KG1 (cell line): ENCODE measurements at places on chromosomes 1 and 21.

DNA sequence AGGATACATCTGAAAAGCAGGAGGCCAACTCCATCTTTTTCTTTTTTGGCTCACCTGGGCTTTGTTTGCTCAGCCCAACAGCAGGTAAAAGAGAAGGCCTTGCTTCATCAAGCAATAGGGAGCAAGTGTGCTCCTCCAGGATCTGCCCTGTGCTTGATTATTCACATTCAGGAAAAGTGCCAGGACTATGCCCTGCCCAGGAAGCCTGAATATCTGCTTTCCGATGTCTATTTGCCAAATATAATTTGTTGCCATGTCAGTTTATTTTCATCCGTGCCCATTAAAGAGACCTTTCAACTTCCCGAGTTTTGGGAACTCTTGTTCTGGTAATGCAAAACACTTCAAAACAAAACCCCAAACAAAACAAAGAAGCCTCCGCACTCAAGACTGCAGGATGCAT is 185.3 kb downstream of the CDC7 start:
- DNase-seq = no peak

GRCh38 chr1:57741521-57741920 is 317.7 kb upstream of the DAB1 start:
- no peak for DNase-seq

GRCh38 chr21:33801424-33802405 is 113.9 kb downstream of the ATP5PO start:
- DNase-seq = no peak

DNA sequence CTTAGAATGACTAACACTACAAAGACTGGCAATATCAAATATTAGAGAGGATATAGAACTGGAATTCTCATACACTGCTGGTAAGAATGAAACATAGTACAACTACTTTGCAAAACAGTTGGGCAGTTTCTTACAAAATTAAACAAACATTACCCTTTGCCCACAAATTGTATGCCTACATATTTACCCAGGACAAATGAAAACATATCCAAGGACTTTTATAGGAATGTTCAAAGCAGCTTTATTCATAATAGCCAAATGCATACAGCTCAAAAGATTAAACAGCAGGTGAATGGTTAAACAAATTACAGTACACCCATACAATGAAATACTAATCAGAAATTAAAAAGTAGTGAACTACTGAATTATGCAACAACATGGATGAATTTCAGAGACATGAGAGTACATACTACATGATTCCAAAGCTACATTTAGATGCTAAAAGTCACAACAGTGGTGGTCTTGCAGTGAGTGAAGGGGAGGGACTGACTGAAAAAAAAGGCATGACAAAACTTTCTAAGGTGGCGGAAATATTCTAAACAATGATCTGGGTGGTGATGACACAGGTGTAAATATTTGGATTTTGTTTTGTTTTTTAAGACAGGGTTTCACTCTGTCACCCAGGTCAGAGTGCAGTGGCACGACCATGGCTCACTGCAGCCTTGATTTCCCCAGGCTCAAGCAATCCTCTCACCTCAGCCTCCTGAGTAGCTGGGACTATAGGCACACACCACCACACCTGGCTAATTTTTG is 40.4 kb downstream of the LYST start:
- DNase-seq = no peak

GRCh38 chr1:112509005-112509659 is 367 bp downstream of the WNT2B start:
- DNase-seq = no peak

- no peak for DNase-seq
Measured at GRCh38 chr21:19767546-19767945, 1230.7 kb upstream of the NCAM2 start.
